Activated CD8-positive, alpha-beta memory T cell treated with anti-CD3 and anti-CD28 coated beads, Interleukin-2, amount 10 ng/mL, durations not matched to agents 7 days and 5 days (primary cell): ENCODE measurements at places on chromosomes 2 and 18.

GRCh38 chr18:44393406-44393805 is 287.3 kb upstream of the SETBP1 start:
- no peak for DNase-seq

- no peak for DNase-seq
Measured at GRCh38 chr2:135893374-135893794, 17.1 kb upstream of the MCM6 start.

- DNase-seq, result no peak
Measured at GRCh38 chr2:143823296-143823695, 694.1 kb downstream of the ARHGAP15 start.

- peak; percentile 90 for DNase-seq
Measured at GRCh38 chr2:20365249-20365817, 14.7 kb upstream of the PUM2 start.

GRCh38 chr2:67922080-67922785 is 140.6 kb downstream of the C1D start:
- no peak for DNase-seq

DNA sequence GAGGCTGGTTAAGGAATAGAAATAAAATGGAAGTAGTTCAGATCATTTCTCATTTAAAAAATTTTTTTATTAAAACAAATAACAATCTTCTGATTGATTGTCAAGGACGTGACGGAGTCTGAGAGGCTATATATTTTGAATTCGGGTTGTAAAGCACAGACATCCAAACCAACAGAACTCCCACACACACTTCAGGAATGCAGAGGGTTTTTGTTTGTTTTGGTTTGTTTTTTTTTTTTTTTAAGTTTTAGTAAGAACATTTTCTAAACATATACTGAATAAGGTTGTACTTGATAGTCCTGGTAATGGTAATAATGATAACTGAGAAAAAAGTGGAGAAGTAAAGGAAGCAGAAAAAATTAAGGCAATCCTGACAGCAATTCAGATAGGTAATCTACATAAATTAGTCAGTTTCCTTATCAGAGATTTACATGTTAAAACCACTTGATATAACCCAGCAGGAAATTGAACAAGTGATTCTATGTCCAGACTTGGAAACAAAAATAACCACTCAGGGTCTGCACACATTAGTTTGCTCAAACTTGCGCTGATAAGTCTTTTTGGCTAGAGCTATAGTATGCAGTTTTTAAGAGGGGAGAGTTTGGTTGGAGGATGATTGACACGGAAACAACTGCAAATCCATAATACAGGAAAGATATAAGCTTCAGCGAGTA is 51.5 kb upstream of the CTAGE1 start:
- no peak for DNase-seq

- DNase-seq, result no peak
Measured at GRCh38 chr18:52140986-52141385, 199.0 kb upstream of the DCC start.

DNA sequence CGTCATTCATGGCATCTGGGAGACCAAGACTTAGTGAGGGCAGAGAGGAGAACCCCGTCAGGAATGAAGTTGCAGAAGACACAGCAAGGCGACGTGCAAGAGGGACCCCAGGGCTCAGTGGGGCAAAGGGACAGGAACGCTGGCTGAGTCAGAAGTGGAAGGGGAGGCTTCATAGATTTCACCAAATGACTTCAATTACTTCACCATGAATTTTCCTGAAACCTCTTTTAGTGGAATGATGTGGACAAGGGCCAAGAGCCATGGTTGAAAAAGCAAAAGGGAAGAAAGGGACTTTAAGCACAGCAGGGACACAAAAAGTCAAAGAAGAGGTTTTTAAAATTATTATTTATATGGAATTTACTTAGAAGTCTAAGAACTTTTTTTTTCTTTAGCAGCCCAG is 141.6 kb upstream of the PID1 start:
- no peak for DNase-seq

DNA sequence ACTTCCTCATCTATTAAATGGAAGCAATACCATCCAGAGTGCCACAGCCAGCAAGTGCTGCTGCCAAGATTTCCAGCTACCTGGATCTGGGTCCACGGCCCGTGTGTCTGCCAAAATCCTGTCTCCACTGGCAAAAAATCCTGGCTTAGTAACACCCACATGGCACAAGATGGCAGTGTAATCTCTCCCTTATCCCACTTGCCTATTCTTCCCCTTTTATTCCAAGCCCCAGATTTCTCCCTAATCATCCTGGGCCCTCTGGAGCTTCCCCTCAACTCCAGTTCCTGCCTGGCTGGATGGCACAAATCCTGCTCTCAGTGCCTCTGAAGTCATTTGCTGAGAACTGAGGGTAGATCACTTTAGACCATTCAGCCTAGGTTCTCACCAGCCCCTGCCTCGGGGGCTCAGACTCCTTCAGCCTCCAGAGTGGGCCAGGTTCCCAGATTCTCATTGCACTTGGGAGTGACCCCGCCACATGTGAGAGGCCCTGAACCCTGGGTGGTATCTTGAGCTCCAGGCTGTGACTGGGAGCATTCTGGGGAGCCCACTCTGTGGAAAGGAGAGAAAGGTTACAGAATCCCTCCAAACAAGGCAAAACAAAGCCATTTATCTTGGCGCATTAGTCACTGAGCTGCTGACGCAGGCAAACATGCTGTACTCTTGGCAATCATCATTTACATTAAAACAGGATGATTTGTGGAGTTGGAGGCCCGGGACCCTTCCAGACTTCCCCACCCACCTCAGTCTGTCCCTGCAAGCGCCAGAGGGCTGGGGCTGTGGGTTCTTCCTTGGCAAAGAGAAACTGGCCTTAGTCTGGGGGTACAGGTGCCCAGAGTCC is 325.8 kb downstream of the DYSF start:
- DNase-seq, result peak; percentile 25

DNA sequence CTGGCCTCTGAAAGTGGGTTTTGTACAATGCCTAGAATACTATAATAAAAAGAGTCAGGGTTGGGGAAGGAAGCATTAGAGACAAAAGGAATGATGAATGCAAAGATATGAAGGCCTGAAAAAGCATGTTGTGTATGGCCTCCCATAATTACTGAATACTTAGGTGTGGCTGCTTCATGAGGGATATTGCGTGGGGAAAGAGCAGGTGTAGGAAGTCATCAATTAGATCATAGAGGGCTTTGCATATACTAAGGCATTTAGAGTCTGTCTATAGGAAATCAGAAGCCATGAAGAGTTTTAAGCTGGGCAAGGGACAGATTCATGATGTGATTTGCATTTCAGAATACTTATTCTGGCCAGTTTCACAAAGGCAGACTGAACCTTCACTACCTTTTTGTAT is 48.2 kb downstream of the NCOA1 start:
- no peak for DNase-seq

GRCh38 chr18:11323359-11323819 is 174.0 kb upstream of the PIEZO2 start:
- DNase-seq, result no peak

DNA sequence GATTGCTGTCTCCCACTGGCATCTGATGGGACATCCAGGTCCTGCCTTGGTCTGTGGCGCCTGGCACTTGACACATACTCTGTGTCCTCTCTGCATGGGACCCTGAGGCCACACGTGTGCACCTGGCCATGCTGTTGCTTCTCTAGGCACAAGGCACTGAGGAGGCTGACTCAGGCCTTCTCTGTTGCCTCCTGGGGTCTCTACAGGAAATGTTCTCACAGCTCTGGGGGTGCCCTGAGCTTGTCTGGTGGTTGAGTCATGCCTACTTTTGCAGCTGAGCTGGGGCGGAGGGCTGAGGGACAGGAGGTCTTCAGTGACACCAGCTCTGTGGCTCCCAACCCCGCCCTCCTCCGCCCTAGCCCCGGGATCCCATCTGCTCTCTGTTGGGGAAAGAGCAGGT is 207.0 kb upstream of the HS6ST1 start:
- DNase-seq, result no peak

DNA sequence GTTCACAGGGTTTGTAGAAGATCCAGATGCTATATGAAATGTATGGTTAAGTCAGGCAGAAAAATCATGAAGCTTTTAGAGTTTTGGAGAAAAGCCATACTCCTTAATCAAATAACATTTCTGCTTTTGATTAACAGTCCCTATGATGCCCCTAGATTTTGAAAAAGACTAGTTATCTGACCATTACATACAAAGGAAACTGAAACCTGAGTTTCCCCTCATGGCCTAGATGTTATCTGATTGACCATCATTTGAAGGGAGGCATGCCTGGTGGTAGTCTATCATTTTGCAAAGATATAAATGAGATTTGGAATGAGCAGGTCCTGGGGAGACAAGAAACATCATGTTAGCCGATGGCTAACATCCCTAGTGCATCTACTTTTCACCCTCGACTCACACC is 704.3 kb upstream of the FSHR start:
- DNase-seq, result no peak

- no peak for DNase-seq
Measured at GRCh38 chr2:25072606-25073005, 30.7 kb downstream of the EFR3B start.

- no peak for DNase-seq
Measured at GRCh38 chr2:105104208-105104731, 66.4 kb downstream of the MRPS9 start.

DNA sequence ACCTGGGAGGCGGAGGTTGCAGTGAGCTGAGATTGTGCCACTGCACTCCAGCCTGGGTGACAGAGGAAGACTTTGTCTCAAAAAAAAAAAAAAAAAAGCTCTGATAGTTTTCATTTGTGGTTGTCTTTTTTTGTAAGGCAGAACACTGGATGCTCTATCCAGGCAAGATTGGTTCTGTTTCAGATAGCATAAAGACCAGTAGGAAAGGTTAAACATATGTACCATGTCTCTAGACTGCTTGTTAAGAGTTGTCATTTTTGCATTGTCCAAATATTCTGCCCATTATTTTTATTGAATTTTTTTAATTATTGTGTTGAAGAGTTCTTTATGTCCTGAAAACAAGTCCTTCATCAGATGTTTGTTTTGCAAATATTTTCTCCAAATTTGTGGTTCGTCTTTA is 60.0 kb downstream of the NCOA1 start:
- DNase-seq, result no peak

DNA sequence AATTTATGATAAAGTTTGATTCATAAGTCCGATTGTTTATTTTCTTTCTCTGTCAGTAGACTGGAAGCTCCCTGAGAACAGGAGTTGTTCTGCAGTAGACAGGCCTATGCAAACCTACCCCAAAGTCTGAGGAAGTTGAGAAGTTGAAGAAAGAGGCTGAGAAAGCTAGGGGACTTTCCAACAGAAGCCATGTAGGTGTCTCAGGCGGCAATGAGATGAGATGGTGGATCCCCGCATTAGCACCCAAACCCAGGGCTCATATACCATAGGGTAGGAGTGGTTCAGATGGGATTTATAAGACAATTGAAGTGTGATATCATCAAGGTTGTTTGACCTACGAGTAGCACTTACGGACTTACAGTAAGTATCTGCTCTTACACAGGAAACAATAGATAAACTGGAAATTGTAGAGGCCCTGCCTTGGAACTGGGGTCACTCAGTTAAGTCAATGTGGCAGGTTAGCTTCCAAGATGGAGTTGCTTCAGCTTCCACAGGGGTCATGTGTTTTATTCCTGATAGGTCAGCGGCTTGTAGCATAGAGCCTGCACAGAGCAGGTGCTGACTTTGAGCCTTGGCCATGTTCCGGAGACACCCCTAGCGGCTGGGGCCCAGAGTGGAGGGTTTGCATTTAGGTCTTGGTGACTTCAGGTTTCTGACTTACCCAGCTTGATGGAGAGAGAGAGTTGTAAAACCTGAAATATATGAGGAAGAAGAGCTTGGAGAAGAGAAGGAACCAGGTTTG is 2.3 kb upstream of the PSD4 start:
- DNase-seq, result peak; percentile 25

GRCh38 chr2:50223643-50224042 is 808.3 kb downstream of the NRXN1 start:
- DNase-seq, result no peak

DNA sequence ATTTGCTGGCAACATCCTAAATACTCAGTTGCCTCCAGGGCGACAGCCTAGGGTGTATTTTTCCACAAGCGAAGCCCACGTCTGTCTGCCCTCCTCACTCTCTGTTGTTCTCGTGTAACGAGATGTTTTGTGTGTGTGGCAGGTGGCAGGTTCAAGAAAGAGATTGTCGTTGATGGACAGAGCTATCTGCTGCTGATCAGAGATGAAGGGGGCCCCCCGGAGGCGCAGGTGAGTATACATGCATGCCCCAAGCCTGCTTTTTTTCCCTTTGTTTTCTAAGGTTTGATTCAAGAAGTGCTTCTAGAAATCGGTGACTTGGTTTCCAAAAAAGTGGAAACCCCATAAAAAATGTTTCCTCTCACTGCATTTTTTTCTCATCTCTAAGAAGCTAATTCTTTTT is 247.0 kb downstream of the AGAP1 start:
- DNase-seq, result no peak

DNA sequence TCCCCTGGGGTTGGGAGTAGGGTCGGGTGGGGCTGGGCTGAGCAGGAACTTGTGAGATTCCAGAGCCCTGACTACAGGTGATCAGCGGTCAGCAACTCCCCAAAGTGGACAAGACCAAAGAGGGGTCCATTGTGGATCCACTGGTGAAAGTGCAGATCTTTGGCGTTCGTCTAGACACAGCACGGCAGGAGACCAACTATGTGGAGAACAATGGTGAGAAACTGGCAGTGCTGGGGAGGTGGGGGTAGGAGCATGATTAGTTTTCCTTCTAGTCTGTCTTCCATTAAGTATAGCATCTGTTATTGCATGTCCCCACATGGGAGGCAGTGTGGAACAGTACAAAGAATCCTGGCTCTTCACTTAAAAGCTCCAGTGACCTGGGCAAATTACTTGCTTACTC is 23.7 kb downstream of the ZNF142 start:
- DNase-seq, result no peak

- DNase-seq, result no peak
Measured at GRCh38 chr2:222790932-222791331, 69.9 kb upstream of the ACSL3 start.

DNA sequence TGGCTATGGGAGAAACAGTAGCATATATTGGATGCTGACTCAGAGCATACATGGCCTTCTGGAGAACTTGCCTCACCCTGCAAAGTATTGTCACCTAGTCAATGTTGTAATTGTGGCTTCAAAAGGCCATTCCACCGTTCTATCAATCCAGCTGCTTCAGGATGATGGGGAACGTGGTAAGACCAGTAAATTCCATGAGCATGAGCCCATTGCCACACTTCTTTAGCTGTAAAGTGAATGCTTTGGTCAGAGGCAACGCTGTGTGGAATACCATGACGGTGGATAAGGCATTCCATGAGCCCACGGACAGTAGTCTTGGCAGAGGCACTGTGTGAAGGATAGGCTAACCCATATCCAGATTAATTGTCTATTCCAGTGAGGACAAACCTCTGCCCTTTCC is 1300.1 kb upstream of the ACVR2A start:
- no peak for DNase-seq
